ENCODE measurements at places on chromosomes 5 and 9.
A peak's percentile ranks its signal among the peaks of the same experiment; 100 is the strongest.

DNA sequence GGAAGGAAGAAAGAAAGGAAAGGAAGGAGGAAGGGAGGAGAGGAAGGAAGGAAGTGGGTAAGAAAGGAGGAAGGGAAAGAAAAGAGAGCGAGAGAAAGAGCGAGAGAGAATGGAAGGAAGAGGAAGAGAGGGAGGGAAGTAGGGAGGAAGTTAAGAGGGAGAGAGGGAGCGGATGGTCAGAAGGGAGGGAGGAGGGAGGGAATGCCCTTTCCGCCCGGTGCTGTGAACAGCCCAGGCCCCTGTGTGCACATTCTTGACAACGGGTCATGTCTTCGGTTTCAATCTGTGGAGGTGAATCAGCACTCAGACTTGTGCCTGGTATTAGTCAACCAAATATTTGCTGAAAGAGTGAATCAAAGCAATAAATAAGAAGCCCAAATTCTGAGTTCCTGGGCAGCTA, 39.2 kb downstream of the PRUNE2 start:
- DNase-seq = no peak

- no peak for DNase-seq
These were observed 19.7 kb upstream of the CPLX2 start for GRCh38 chr5:175851727-175852126.

DNA sequence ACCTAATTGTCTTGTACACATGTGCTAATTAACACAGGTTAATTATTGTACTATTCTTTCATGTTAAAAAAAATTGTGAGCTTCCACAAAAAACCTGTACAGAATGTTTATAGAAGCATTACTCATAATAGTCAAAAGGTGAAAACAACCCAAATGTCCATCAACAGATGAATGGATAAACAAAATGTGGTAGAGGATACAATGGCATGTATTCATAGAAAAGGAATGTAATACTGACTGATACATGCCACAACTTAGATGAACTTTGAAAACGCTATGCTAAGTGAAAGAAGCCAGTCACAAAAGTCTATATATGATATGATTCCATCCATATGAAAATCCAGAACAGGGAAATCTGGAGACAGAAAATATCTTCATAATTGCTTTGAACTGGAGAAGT, 25.6 kb downstream of the RRAGA start:
- DNase-seq = no peak

DNA sequence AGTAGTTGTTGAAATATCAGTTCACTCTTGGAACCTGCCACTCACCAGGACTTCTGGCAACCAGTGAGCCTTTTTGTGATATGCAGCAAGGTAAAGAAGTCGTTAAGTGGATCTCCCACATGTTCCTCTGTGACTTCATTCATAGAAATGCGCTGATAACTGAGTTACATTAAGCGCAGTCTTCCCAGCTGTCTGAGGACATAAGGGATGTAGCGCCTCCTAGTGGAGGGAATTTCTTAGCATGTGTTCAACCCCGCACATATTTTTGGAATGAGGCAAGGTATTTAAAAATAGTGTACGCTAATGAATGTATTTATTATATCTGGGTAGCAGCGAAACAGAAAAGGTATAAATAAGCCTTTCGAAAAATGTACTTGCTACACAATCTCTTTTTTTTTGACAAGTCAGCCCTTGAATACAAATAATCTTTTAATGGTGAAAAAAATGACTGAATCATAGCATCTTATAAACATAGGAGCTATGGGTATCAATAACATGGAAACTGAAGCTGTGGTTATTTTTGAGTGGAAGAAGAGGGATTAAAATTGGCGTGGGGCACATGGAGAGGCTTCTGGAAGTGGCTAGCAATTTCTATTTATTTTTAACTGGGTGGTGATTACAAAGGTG, 38.0 kb downstream of the PALM2AKAP2 start:
- peak; percentile 77 for DNase-seq

GRCh38 chr9:129835860-129836223, 584 bp downstream of the USP20 start:
- DNase-seq = no peak

DNA sequence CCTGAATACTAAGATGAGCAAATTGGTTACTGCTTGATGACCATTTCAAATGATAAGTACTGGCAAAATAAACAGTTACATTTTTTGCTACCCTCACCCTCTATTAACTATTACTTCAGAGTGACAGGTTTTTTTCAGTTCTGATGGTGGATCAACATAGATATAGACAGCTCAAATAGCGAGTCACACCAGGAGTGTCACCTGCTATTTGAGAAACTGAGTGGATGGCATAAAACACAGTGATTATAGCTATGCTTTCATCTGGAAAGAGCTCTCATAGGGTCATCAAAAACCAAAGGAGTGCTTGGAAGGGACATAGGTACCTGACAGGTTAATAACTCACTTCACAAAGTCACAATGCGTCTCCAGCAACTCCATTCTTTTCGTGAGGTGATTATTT, 244.5 kb upstream of the C9orf72 start:
- DNase-seq = no peak

Data from inflammatory macrophage treated with lipopolysaccharide for 4 hours (primary cell).